HuH-7.5 (cell line): ENCODE measurements at places on chromosomes 6 and 20.

DNA sequence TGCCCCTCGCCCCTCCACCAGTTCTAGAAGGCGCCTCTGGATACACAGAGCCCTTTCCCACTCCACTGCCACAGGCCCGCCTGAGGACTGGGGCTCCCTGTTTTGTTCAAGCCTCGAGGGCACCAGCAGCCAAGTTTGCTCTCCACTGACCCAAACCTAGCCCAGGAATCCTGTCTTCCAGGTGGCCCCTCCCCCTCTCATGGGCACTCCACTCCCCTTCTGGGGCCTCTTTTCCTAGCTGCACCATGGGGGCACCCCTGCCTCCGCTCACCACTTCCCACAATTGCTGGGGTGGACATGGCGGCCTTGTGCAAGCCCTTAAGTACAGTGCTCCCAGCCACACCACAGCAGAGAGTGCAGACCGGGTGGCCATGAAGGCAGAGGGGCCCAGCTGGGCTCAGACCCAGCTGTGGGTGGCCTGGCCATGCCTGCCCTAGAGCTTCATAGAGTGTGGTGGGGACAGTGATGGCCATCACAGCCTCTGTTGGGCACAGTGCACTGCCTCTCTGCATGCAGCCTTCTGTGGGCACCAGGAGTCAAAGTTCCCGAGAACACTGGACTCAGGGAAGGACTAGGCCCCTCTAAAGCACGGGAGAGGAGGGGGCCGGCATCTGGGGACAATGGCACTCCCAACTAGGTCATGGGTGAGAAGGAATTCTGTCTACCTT, 1.3 kb downstream of the MYL9 start:
- no peak for DNase-seq

DNA sequence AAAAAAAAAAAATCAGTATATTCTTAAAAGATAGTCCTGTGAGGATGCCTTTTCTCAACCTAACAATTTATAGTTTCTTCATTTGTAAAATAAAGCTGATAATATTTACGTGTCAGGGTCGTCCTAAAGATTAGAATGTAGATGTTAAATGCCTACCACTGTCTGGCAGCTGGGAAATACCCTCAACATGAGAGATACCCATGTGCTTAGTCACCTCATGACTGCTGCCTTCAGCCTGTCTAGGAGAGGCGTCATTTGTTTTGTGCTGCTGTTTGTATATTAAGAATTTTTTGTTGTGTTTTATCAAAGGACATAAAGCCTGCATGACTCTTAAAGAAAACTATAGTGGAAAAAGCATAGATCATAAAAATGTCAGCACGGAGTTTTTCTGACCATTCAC, 9.5 kb downstream of the FAM120B start:
- no peak for DNase-seq

DNA sequence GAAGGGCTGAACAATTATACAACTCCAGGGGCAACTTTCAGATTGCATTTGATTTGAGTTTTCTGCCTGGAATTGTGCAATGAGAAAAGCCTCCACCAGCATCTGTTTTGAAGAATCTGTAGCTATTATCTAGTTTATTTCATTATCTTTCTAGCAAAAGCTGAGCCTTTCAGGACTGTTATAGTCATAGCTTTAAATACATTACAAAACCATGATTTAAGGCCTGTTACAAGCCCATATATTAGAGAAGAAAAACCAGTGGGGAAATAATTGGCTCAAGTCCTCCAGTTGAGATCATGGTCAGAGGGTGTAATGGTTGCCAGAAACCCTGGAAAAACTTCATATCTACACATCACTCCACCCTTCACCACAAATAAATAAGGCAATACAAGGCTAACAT, 676.2 kb downstream of the HDGFL1 start:
- no peak for DNase-seq

DNA sequence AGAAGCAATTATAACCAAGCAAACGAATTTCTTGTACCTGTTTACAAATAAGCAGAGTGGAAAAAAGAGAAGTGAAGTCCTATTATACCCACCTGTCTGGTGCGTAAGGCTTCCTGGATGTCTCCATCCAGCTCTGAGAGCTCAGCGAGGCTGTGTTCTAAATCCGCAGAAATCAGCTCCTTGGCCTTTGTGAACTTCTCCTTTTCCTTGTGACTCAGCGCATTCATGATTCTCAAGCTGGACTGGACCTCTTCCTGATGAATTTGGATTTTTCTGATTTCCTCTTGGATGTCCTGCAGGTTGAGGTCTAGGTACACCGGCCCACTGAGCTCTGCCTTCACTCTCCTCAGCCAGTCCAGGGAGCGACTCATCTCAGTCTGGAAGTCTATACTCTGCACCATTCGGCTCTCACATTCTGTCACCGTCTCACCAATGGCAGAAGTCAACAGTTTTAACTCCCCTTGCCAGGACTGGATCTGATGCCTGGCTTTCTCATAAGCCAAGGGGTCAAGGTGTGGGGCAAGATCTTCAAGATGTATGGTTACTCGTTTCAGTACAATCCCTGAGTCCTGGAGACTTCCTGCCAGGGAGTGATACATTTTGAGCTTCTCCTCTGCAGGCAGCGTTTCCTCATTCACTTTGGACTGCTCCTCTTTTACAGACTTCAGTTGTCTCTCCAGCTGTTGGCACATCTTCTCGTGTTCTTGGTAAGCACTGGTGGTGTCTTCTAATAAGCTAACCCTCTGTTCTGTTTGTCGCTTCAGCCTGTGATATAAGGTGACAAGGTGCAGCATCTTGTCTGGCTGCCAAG, 307.3 kb downstream of the SYNE1 start:
- DNase-seq, result no peak

- DNase-seq, result no peak
These were observed 43.6 kb downstream of the RREB1 start for GRCh38 chr6:7151381-7151780.

DNA sequence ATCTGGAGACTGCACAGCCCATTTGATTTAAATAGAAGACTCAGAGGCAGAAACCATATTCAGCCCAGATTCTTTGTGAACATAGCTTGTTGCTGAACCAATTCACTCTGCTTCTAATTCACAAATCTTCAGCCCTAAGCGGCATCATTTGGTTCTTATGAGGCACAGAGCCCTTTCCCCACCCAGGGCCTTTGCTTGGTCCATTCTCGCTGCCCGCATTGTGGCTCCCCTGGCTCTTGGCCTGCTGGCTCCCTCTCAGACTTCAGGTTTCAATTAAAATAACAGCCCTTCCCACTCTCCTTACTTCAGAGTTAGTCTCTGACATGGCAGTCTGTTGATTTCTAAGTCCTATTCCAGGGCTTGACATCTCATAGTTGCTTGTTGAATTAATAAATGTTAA, 9.4 kb upstream of the TMEM14A start:
- no peak for DNase-seq

GRCh38 chr6:24249926-24250325, 107.9 kb downstream of the DCDC2 start:
- DNase-seq, result no peak

GRCh38 chr20:45781391-45781931, 10.2 kb downstream of the WFDC3 start:
- no peak for DNase-seq

GRCh38 chr6:46012834-46013233, 2.8 kb downstream of the CLIC5 start:
- no peak for DNase-seq

GRCh38 chr20:43538878-43539700, 19.7 kb upstream of the SGK2 start:
- DNase-seq, result no peak

DNA sequence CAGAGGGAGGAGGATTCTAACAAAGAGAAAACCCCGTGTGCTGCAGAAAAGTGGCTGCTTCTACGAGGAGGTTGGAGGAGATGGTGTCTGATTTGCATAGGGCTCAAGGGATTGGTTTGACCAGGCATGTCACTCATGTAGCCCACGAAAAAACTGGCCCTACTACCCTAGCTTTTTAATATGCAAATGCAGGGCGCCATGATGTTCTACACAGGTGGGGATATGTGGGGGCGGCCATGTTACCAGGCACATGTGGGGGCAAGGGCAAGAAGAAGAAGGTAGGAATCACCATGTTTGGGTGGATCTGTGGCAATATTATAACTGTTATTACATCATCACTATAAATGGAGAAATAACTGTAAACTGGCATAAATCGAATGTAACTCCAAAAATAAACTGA, 9.9 kb downstream of the KIAA1755 start:
- no peak for DNase-seq

- DNase-seq, result no peak
These were observed 14.4 kb downstream of the FOXP4 start for GRCh38 chr6:41560431-41561192.

- DNase-seq, result no peak
These were observed 40.7 kb downstream of the KCNK5 start for GRCh38 chr6:39188571-39188970.

DNA sequence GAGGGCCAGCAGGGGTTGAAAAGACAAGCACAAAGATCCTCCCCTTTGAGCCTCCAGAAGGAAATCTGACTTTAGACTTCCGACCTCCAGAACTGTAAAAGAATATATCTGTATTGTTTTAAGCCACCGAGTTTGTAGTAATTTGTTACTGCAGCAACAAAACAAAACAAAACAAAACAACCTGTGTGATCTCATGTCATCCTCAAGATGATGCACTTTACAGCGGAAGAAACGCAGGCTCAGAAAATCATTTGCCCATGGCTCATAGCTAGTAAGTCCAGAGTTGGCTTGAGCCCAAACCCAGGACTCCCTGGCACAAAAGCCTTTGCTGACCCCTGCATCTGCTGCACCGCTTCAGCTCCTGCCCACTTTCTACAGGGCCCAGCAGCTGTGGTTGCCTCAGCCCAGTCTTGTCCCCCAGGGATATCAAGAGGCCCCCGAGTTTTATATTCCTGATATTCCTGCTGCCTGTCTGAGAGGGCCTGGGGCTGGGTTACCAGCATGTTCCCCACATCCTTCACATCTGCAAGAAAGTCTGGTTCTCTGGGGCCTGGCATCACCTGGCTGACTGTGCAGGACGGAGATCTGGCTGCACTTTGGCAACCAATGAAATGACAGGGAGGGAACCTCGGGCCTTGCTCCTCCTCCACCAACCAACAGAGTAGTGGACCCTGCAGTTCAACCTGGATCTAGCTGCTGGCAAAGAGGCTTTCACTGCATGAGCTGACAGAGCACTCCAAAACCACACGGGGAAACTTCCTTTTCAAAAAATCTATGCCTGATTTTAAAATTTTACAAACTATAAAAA, 56.9 kb downstream of the JPH2 start:
- no peak for DNase-seq
